Frontal cortex (tissue), 4 donors: ENCODE measurements at places on chromosomes 5 and 9. TPM values are rescaled to one million over a fixed set of nuclear protein-coding genes. Genes with fewer than 3 reads are reported as not detected.

DNA sequence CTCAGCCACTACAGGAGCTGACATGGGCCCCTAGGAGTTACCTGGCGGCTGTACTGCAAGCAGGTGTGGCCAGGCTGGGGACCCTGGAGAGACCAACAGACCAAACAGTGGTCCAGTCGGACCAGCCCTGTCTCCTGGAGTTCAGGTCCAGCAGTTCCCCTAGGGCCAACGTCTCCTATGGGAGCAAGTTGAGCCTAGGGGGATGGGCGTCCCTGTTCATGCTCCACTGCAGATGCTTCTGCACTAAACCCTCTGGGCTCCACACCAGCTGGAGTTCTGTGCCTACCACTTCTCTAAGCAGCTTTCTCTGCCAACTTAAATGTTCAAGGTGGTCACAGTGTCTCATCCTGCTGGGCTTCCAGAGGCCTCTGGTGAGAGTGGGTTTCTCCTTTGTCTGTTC is 20.6 kb upstream of the OMD start:
- no peak for DNase-seq

DNA sequence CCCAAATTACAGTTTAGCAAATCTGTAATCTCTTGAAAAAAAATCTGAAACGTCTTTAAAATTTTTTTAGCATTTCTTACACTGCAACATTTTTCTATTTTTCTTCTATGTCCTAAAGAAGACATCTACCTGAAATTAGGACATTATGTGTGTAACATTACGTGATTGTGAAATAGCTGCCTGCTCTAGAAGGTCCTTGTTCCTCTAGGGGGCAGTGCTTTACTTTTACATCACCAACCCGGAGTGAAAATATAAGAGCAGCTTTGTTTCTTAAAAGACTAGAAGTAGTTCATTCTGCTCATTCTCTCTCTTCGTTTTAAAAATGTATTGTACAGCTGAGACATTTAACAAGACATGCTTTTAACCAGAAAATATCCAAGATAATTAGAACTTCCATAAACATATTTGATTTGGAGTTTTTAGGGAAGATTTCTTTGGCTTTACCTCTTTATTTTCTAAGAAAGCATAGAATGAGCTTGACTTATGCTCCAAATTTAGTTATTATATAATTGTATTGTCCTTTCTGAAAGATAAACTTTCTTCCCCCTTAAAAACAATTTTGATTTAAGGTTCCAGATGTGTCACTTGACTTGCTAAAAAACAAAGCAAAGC is 48.1 kb upstream of the RIOK2 start:
- DNase-seq = peak; percentile 8

The INVS gene
- 15.1 TPM for total RNA-seq

The FOXI1 gene
- total RNA-seq = not detected

The ABLIM3 gene
- total RNA-seq = 10.6 TPM

- no peak for DNase-seq
Measured at GRCh38 chr5:6492934-6493333, 44.3 kb downstream of the UBE2QL1 start.

DNA sequence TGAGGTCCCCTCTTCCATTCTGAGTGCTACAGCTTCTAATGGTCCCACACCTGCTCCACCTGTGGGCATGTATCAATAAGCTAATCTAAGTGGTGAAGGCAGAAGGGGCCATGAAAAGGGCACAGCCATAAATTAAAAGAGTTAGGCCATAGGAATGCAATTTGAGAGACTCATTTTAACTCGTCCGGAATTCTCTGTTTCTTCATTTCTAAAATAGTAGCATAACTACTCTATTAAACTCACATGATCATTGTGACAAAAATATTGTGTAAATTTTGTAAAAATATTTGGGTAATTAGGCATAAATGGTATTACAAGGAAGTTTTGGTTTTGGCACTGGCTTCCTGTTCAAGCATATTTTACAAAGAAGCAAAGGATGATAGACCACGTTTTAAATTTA is 103.1 kb upstream of the TXNDC8 start:
- DNase-seq = no peak

The FOXE1 gene
- total RNA-seq = not detected

- no peak for DNase-seq
Measured at GRCh38 chr5:144510845-144511579, 340.3 kb downstream of the KCTD16 start.

GRCh38 chr9:14466429-14466818 is 152.5 kb upstream of the NFIB start:
- DNase-seq = no peak

The ADRA1B gene
- 1.2 TPM for total RNA-seq

The FLT4 gene
- total RNA-seq = 1.6 TPM

The STKLD1 gene
- 1.2 TPM for total RNA-seq

The C5orf58 gene
- not detected for total RNA-seq

GRCh38 chr5:130213607-130214006 is 309.3 kb downstream of the CHSY3 start:
- no peak for DNase-seq

DNA sequence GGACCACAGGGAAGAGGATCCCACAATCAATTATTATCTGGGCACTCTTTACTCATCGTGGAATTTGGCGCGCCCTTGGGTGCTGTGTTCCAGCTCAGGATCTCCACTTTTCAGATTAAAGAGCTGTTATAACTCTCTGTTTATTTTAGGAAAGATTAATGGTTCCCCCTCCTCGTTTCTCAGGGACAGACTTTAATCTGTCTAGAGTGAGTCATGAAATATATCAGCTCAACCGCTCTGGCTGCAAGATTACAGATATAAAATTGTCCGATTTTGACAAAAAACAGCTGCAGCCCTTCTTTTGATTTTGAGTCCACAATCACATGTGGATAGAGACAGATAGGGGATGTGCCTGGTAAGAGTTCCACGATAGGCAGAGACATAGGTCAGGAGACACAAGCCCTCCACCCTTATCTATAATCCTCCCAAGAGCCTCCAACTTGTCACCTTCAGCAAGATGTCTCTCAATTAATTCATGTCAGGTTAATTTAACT is 77.6 kb upstream of the ANKRD55 start:
- no peak for DNase-seq

DNA sequence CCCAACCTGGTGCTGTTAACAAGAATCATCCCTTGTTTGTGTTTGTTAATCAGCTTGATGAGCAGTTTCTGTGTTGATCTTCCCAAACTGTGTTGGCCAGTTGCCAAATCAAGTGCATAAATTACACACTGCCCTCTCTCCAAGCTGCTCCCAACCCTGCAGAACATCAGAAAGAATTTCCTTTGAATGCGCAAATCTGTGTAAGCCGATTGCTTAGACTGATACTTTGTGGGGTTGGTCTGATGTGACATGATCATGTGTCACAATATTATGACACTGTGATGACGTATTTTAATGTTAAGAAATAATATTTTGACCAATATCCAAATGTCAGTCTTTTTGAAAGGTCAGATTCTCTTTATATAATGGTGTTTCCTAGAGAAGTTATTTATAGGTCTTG is 766.4 kb upstream of the WWC1 start:
- no peak for DNase-seq

DNA sequence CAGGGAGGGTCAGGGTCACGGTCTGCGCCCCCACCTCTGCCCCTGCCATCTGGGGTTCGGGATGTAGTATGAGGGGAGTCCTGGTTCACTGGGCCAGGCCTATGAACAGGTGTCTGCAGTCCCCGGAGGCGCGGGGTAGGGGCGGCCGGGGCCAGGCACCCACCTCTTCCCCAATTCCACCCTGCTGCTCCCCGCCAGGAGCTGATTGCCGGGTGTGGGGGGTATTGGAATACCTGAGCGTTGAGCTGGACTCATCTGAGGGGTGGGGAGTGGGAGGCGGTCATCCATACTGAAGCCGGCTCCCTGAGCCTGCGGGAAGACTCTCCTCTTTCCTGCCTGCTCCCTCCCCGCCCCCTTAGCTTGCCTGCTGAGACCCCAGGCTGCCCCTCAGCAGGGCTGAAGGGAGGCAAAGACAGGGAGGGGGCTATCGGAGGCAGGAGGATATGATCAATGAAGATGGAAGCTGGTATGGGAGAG is 679 bp downstream of the SLC6A7 start:
- no peak for DNase-seq

- no peak for DNase-seq
Measured at GRCh38 chr5:856531-857425, 6.0 kb upstream of the ZDHHC11 start.

DNA sequence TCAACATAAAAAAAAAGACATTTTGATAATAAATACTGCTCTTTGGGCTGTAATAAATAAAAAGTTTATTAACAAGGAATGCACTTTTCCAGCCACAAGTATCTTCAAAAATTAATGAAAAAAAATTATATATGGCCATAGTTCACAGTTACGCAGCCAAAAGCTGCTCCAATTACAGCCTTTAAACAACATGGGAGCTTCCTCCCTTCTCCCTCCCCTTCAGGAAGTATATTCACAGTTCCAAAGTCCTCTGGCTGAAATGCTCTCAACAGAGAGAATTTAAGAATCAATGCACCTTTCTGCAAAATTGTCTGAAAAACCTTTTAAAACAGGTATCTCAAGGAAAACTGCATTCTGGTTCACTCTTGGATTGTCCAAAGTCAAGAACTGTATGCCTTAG is 5.9 kb downstream of the PLK2 start:
- DNase-seq = no peak

The KIF12 gene
- 0.82 TPM for total RNA-seq

The PCDHB9 gene
- 4.9 TPM for total RNA-seq

The ZBED3 gene
- total RNA-seq = 1.6 TPM

- no peak for DNase-seq
Measured at GRCh38 chr9:96460882-96461281, 10.9 kb downstream of the HABP4 start.

GRCh38 chr9:71587576-71588362 is 180.5 kb downstream of the CEMIP2 start:
- DNase-seq = no peak

GRCh38 chr9:35059438-35059837 is 13.0 kb downstream of the VCP start:
- DNase-seq = no peak

The FAM151B gene
- total RNA-seq = 38.3 TPM

DNA sequence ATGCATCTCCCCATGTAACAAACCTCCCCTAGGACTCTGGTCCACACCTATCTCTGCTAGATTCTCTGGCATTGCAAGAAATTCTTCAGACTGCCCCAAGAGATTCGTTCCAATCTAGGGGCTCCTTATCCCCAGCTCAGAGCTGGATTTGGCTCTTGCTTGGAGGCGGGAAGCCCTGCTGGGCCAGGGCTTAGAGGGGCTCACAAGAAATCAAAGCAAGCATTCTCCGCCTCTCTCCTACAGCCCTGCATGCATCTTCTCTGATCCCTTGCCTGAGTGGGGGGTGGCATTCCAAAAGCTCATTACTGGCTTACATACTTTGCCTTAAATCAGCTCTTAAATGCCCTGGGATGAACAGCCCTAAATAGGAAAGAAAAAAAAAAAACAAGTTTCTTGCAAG is 75.8 kb downstream of the KCNIP1 start:
- no peak for DNase-seq

- no peak for DNase-seq
Measured at GRCh38 chr5:173676375-173676774, 59.9 kb upstream of the BOD1 start.

DNA sequence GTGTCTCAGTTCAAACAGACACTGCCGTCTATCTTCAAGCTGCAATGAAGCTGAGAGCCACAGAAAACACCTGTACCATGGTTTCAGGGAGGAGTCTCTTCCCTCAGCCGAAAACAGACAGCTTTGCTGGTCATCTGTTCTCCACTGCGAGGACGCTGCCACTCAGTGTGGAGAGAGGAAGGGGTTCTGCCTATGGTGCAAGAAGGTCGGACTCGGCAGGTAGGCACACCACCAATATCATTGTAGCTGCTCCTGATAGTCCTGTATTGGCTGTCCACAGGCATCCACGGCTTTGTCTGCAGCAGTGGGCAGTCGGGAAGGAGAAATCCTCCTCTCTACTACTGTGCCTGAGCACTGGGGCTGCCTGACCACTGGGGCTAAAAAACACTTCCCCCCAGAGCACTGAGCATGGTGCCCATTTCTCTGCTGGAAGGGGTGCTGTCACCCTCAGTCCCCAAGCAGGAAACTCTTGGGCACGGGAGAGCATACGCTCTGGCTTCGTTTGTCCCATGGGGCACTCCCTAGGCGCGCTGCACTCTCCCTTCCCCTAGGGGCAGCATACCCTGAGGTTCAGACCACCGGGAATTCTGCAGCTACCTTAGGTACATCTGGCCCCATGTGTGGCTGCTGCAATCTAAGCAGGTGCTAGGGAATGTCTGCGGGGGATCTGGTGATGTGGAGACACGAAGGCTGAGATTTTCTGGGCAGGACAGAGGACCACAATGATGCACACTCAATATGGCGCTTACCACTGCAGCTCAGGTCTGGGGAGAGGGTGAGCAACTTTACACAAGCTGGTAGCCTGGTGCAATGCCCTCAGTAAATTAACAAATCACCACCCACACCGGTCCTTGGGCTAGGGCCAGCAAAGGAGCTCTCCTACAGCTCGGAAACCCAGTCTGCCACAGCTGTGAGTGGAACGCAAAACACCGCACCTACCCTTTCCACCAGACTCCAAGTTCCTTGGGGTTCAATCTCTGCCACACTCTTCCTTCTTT is 880.9 kb upstream of the SEMA6A start:
- DNase-seq = no peak

- peak; percentile 73 for DNase-seq
Measured at GRCh38 chr5:149268928-149269557, 2.6 kb upstream of the AFAP1L1 start.

DNA sequence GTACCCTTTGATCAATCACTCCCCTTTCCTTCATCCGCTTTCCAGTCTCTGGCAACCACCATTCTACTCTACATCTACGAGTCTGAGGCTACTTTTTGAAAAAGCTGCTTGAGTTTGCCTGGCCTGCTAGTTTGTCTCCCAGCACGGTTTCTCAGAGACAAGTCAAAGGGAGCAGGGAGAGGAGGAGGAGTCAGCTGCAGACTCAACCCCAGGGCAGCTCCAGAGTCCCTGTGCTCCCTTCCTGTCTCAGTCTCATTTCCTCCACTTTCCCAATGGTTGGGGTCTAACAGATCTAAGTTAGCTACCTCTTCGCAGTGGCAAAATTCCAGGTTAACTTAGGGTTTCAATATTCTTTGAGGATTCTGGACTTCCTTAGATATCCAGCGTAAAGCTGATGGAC is 80.0 kb upstream of the PCA3 start:
- no peak for DNase-seq

DNA sequence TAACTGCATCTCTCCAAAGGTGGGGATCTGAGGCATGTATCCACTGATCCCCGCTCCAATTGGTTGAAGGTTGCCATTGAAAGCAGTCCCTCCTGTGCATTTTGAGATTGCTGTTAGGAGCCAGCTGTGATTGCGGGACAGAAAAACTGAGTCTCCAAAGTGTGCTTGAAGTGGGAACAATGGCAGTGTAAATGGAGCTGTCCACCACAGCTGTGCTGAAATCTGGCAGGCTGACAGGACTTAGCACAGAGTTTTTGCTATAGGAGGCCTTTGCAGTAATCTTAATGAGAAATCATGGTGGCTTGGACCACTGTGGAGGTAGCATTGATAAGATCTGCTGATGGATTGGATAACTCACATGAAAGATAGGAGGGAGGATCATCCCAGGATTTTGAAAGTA is 3.3 kb downstream of the RNF20 start:
- no peak for DNase-seq

The PCDHB5 gene
- 7.3 TPM for total RNA-seq

The ADAMTSL1 gene
- 11.4 TPM for total RNA-seq

The PITX1 gene
- total RNA-seq = not detected

GRCh38 chr9:129868872-129869486 is 33.7 kb downstream of the USP20 start:
- DNase-seq = no peak

GRCh38 chr9:116020801-116021200 is 132.8 kb upstream of the PAPPA start:
- DNase-seq = no peak

The DRD1 gene
- total RNA-seq = 18.3 TPM

The WDR38 gene
- not detected for total RNA-seq

The NME5 gene
- 13.0 TPM for total RNA-seq
